Keratinocyte (primary cell): ENCODE measurements at places on chromosomes 2 and 18. TPM values are rescaled to one million over a fixed set of nuclear protein-coding genes. Genes with fewer than 3 reads are reported as not detected.
A peak's percentile ranks its signal among the peaks of the same experiment; 100 is the strongest.

Gene AQP12A
- polyA plus RNA-seq: not detected in 3 replicates

- no peak for DNase-seq
Measured at GRCh38 chr2:159019021-159019420, 50.6 kb downstream of the TANC1 start.

DNA sequence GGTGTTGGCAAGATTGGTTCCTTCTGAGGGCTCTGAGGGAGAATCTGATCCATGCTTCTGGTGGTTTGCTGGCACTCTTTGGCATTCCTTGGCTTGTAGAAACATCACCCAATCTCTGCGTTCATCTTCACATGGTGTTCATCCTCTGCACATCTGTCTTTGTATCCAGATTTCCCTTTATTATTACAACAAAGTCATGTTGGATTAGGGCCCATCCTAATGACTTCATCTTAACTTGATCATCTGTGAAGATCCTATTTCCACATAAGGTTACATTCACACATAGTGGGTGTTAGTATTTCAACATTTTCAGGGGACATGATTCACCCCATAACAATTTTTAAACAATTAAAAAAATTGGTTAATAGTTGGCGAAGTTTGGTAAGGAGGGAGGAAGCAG, 177.4 kb upstream of the CWC22 start:
- peak; percentile 66 for DNase-seq

- no peak for DNase-seq
Measured at GRCh38 chr2:102755284-102755683, 6.5 kb upstream of the TMEM182 start.

- DNase-seq: no peak
Measured at GRCh38 chr2:37857575-37858399, 67.3 kb upstream of the RMDN2 start.

DNA sequence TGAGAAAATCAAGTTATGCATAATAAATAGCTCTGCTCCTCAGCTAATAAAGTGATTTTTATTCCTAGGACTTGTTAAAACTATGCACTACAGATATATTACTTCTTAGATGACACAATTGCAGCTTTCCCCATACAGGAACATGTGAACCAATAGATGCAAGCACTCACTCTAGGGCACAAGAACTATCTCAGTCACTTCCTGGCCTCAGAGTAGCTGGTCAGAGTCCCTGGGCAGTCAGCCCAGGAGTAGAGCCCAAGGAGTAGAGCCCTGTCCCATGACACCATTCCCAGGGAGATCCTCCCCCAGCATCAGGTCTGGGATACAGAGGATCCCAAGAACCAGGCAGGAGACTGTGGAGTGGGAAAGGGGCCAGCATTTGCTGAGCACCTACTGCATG, 2.7 kb downstream of the TNS1 start:
- DNase-seq: no peak

DNA sequence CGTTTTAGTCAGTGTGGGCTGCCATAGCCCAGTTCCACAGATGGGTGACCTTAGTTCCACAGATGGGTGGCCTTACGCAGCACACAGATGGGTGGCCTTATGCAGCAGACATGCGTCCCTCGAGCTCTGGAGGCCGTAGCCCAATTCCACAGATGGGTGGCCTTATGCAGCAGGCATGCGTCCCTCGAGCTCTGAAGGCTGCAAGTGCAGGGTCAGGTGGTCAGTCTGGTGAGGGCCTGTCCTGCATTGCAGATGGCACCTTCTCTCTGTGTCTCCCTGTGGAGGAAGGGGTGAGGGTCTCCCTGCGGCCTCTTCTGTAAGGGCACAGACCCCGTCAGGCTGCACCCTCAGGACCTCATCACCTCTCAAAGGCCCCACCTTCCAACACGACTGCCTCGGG, 189.5 kb upstream of the TPO start:
- DNase-seq: no peak

DNA sequence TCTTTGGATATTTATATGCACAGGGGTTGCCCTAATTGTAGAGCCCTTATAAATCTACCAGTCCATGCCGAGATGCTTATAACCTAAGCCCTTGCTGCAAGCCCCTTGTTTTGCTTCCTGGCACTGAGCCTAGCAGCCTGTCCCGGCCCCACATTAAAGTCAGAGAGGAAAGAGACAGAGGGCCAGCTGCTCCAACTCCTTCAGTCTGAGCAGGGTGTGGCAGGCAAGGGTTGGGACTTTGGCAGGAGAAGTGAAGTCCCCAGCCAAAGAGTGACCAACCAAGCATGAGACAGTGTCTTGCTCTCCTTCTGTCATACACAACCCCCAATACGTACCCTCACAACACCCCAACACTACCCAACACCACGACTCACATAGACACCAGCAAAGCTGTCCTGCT, 54.7 kb upstream of the FZD7 start:
- DNase-seq: no peak

- no peak for DNase-seq
Measured at GRCh38 chr2:2158915-2159314, 172.2 kb downstream of the MYT1L start.

Gene SPP2
- 0.13 to 0.14 TPM in 2 of 3 replicates, not detected in the other for polyA plus RNA-seq

Gene SLC16A14
- 0.34 to 0.97 TPM (median 0.67 TPM) in 3 replicates for polyA plus RNA-seq

Gene GPBAR1
- 0.10 to 0.18 TPM (median 0.12 TPM) in 3 replicates for polyA plus RNA-seq

- DNase-seq: no peak
Measured at GRCh38 chr2:146867477-146867986, 977.3 kb upstream of the ACVR2A start.

DNA sequence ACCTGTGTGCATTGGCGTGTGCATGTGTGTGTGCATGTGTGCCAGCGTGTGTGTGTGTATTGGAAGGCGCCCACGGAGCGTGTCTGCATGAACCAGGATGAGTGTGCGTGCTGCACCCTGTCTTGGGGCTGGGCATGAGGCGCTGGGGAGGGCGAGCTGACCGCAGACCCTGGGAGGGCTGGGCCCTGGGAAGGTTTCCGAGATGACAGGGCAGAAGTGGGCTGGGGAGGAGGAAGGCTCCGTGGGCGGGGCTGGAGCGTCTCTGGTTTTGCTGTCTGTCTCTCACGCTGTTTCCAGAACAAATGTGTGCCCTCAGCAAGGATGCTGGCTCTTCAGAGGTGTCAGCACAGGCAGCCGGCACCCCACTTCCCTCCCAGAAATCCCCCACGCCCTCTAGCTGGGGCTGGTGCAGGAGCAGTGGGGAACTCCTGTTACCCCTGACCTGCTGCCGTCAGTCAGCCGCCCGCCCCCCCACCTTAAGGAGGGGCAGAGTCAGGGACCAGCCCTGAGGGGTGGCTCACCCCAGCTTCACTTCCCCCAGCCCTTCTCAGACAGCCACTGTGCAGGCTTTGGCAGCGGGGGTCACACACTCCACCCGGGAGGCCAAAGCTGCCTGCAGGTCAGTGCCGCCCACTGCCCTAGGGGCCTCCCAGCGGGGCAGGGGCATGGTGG, at the start of gene GPR35:
TSS of gene GPR35 (plus strand) at position 531 of the 672 bp plus-strand sequence. CDS start 4,473 bp downstream, outside the sequence.
- DNase-seq: no peak

- no peak for DNase-seq
Measured at GRCh38 chr18:33239298-33239697, 201.2 kb downstream of the CCDC178 start.
